Activated CD4-positive, alpha-beta T cell treated with anti-CD3 and anti-CD28 coated beads for 4 hours (primary cell): ENCODE measurements at places on chromosomes 12 and 14.

- no peak for DNase-seq
Observed at GRCh38 chr12:52321418-52321817, 220 bp upstream of the KRT83 start.

GRCh38 chr12:121189131-121189530 is 20.8 kb upstream of the P2RX4 start:
- no peak for DNase-seq

DNA sequence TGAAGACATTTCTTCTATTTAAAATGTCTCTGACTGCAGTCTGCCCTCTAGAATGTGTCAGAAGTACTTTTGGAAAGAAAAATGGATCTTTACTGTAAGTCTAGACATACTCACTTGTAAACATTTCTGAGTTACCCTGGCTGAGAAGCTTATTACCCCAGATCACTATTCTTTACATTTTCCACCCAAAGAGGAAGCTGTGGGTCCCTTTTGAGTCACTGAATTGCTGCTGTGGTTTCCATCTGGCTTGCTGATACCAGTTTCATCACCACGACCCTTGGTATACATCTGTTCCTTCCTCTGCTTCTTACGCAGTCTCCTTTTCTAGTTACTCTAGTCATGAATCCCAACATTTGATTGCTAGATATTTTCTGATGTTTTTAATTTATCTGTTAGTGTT is 20.2 kb upstream of the CLEC4D start:
- DNase-seq, result peak; percentile 24

- DNase-seq, result no peak
Observed at GRCh38 chr14:50065583-50065982, 50.8 kb downstream of the VCPKMT start.

GRCh38 chr12:59734371-59734770 is 138.5 kb downstream of the SLC16A7 start:
- no peak for DNase-seq

DNA sequence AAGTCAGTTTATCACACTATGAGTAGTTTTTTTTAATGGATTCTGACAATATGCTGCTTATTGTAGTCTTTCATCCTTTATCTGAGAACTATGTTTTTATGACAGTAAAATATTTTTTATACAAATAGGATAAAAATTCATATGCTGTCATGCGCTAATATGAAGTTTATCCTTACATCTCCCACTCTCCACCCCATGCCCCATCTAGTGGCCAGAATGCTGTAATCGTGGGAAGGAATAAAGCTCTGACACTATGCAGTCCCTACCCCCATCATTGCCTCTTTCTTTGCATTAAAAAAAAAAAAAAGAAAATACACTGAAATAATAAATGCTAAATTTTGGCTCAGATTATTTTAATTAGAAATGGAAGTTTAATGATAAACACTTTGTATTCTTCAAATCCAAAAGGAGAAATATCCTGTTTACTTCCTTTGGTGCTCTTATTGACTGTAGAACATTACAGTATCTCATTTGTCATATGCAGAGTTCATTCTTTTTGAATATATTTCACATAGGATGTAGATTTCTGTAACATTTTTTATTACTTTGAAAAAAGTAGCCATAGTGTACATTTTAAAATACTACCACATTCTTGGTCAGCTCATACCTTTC is 145.9 kb upstream of the SLCO1C1 start:
- no peak for DNase-seq

- DNase-seq, result no peak
Observed at GRCh38 chr14:30518867-30519560, 39.9 kb upstream of the G2E3 start.

GRCh38 chr14:35867280-35867629 is 41.1 kb downstream of the BRMS1L start:
- no peak for DNase-seq

DNA sequence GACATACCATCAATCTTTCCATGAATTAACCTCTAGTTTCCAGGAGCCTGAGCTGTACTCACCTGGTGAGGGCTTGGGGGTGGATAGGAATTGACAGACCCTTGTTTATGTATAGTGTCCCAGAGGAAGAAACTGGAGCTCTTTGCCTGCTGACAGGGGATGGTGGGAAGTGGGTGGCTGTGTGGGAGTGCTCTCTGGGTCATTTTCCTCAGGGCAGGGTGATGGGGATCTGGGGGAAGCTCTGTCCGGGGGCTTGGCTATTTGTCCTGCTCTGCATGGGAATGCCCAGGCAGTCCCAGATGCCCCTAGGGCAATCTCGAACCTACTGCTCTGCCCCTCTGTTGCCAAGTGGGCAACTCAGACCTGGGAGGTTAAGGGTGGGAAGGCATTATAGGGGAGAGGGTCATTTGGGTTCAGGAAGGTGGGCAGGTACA is 21.8 kb upstream of the DHRS2 start:
- no peak for DNase-seq

GRCh38 chr12:125208334-125208733 is 143.1 kb downstream of the AACS start:
- DNase-seq, result no peak

- no peak for DNase-seq
Observed at GRCh38 chr14:34012978-34013720, 62.3 kb upstream of the EGLN3 start.

DNA sequence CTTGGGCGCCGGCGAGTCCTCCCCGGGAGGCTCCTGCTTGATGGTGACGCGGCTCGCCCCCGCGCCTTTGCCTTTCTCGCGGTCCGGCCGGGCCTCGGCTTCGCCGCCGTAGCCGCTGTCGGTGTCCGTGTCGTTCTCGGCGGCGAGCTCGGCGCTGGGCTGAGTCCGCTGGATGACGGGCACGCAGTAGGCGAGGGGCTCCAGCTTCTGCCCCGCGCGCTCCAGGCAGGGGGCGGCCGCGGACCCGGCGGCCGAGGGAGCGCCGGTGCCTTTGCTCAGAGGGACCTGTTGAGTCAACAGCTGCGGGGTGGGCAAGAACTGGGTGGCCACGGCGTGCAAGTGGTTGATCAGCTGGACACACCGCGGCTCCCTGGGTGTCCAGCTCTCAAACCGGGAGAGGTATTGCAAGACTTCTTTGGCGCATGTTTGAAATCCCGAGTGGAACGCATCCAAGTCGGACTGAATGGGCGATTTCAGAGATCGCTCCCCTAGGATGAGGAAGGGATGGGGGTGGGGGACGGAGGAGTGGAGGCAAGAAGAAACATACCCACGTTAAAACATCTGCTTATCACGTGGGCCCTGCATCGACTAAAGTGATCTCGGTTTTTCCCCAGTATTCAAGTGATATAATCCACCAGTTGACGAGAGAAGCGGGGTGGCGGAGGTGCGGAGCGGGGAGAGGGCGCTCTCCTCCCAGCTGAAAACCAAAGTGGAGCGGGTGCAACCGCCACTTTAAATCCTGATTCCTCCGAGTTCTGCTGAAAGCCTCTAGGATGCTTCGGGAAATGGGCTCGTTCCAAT is 2.0 kb downstream of the BHLHE41 start:
- peak; percentile 20 for DNase-seq

- no peak for DNase-seq
Observed at GRCh38 chr14:68606176-68606575, 186.7 kb downstream of the ZFP36L1 start.

GRCh38 chr12:96534339-96534738 is 45.0 kb downstream of the CFAP54 start:
- no peak for DNase-seq

- DNase-seq, result no peak
Observed at GRCh38 chr12:119735079-119735478, 67.1 kb downstream of the PRKAB1 start.

- DNase-seq, result no peak
Observed at GRCh38 chr12:115752913-115753726, 524.4 kb downstream of the MED13L start.

GRCh38 chr12:104701756-104702155 is 245.0 kb downstream of the CHST11 start:
- no peak for DNase-seq

DNA sequence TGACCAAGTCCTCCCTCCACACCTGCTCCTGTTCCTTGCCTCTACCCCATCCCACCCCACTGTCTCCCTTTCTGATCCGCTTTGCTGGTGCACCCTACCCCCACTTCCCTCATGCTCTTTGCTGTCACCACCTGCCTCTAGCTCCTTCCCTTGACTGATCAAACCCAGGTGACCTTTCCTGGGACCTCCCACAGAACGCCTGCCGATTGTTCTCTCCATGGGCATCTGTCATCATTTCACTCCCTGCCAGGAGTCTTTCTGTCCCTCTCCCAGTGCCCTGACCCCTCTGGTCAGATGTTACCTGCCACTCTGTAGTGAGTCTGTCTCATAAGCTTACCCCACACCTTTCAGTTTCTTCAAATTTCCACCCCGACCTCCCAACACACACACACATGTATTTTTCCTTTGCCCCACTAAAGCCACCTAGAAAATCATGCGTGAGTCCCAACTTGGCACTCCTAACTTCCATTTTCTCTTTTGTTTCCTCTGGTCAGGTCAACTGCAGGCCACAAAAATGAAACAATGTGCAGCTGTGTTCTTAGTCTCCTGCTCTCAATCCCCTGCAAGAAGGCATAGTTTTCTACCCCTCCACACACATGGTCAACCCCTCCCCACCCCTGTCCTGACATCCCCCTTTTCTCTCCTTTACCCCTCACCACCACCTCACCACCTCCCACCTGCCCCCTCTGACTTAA is 229.8 kb downstream of the DPF3 start:
- DNase-seq, result no peak

DNA sequence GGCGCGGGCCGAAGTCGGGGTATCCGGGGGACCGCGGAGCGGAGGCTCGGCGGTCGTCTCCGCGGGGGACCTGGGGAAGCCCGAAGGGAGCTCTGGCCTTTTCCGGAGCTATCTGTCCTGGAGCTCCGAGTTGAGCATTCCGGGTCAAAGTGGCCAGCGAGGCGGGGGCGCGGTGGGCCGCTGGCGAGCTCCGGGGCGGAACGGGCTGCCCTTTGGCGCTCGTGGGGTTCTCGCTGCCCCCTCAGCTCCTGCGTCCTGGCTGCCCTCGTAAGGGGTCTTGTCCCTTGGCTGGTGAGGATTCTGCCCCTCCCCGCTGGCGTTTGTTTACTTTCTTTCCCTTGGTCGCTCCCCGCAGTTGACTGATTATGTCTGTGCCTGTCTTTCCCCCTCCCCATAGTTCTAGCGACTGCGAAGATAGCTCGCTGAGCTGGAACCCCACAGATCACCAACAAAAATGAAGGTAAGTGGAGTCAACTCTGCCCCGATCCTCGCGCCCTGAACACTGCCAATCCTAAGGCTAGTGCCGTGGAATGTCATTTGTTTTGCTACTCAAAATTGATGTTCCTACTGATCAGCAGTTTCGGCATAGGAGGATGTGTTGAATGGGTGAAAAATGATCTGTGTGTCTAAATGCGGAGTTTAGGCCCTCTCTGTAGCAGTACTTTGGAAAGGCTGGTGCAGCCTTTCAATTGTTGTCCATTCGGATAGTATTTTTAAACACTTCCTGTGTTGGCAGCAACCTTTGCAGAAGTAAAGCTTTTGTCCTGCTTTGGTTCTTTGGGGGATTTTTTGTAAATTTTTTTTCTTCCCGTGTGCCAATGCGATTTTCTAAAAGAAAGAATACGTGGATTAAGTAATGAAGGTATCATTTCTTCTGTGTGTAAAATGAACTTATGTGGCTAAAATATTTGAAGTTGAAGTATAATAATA is 1.3 kb downstream of the ARID4A start:
- peak; percentile 4 for DNase-seq

GRCh38 chr12:131383741-131384543 is 326.9 kb upstream of the SFSWAP start:
- DNase-seq, result no peak

DNA sequence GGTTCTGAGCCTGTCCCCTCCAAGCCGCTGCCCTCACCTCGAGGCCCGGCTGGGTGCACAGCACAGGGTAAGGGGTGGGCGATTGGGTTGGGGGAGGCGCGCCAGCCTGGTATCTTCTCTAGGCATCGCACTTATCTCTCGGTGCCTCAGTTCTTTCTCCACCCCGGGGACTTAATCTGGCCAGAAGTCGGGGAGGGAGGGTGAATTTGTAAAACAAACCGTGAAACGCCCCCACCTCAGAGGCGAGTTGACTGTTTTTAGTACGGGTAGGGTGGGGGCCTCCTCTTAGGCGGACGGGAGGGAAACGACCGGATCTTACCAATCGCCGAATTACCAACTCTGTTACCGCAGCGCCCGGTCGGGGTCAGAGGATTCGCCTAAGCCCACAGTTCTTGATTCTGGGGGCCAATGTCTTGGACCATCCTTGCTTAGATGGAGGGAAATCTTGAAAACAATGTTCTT is 1.4 kb upstream of the TBX3 start:
- DNase-seq, result no peak

DNA sequence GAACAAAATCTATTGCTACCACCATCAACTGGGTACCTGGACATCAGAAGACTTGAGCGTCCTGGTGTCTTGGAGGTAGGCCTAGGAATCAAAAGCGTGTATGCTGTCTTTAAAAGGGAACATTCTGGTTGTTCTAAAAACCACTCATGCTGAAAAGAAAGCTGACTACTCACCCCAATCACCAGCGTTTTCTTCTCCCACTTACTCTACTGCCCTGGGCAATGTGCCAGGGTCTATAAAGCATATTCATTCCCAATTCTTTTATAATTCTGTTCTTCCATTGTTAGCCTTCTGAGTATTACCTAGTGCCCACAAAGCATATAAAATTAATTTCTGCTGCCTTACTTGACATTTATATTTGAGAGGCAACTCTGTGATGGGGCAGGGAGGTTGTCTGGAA is 133.4 kb downstream of the KCNA5 start:
- DNase-seq, result no peak

DNA sequence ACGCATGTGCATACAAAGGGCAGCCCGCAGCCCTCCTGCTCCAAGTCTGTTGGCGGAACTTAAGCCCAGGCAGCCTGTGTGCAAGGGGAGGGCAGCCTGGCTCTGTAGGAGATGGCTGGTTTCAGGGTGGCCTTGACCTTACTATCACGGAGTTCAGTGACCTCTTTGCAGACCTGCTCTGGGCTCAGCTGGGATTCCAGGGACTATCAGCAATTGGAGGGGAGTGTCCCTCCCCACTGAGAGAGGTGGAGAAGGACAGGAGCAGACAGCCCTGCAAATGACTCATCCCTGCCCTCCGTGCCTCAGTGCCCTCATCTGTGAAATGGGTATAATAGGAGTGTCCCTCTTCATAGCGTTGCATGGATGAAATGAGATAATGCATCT is 66.2 kb upstream of the DLK1 start:
- no peak for DNase-seq

GRCh38 chr14:105064001-105064400 is 1.2 kb downstream of the GPR132 start:
- DNase-seq, result no peak

DNA sequence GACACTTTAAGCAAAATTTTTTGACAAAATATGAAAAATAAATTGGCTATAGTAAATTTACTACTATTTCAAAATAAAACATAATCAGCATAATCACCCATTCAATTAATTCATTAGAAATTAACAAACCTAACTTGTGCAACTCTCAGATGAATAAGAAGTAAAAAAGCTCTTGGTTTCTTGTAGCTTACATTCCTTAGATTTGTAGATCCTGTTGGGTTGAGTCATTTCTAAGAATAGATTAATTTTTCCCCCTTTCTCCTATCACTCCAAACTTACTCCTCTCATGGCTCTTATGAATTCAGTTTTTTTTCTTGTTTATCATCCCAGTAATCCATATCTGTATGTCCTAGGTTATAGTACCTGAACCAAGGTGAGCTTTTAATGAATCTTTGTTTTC is 230.9 kb upstream of the LRIG3 start:
- no peak for DNase-seq
